Glomerular endothelial cell (primary cell): ENCODE measurements at places on chromosomes 16 and 17. TPM values are rescaled to one million over a fixed set of nuclear protein-coding genes. Genes with fewer than 3 reads are reported as not detected.

DNA sequence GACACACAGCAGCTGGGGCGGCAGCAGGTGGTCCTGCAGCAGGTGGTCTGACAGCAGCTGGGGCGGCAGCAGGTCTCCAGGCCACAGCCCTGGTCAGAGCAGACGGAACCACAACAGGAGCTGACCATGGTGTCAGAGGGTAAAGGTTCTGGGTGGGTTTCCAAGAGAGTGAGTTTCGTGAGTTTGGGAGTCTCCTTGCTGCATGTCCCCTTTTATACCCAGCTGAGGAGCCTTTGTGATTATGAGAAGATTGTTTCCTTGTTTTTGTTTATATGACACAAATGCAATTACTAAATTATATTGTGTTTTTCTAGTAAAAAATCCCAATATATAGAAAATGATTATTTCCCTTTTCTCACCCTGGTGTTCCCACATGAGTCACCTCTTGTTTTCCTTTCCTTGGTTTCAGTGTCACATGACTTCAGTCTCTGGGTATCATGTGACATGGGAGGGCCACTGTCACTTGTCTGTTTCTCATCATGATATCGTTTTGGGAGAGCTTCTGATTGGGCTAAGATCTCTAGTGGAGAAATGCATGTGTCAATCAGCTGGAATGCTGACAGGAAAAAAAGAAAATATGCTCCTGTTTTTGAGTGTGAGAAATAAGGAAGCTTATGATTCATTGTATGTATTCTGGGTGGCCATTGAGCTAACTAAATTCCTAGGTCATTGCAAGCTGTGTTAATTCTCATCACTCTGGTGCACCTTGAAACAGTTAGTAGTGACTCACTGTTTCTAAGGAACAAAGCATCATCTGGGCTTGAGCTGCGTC is at the start of gene KRTAP4-6:
Gene KRTAP4-6 (minus strand): TSS at position 185 of the 772 bp plus-strand sequence. CDS start 57 bp downstream, at position 128.
- DNase-seq: no peak

DNA sequence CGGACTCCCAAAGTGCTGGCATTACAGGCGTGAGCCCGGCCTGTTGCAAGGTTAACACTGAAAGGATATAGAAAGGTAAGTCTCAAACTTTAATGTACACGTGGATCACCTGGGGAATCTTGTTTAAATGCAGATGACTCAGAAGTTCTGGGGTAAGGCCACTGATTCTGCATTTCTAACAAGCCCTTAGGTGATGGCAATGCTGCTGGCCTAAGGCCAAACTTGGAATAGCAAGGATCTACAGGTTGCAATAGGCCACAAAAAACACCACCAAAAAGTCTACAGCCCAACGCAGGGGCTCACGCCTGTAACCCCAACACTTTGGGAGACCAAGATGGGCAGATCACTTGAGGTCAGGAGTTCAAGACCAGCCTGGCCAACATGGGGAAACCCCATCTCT is 4.2 kb downstream of the CMTM4 start:
- DNase-seq: no peak

FAAP100 gene
- total RNA-seq: 44.2 and 50.8 TPM in 2 replicates

DNA sequence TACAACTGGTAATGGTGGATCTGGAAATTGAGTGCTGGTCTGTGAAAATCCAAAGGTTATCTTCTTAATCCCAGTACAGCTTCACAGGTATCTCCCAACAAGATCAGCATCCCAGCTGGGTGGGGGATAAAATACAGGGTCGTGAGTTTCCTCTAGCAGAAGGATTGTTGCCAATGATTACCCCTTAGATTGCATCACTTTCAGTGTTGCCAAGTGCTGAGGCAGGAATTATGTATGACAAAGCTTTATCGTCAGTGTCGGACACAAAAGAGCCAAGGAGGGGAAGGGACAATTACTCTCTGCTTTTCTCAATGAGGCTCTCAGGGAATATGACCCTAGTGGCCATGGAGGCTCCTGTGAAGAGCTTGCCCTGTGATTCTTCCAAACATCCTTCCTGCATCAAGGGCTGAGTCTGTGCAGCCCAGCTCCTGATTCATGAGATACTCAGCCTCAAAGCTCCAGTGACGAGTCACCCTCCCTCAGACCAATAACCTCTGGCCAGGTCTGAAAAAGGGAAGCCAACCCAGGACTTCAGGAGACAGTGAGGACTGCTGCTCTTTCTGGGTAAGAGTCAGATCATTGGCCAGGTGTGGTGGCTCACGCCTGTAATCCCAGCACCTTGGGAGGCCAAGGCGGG is 15.0 kb downstream of the OR1F1 start:
- no peak for DNase-seq

HYDIN gene
- 0.29 TPM in 1 of 2 replicates, not detected in the other for total RNA-seq

- no peak for DNase-seq
Measured at GRCh38 chr17:50903604-50904517, 37.7 kb upstream of the TOB1 start.

DNA sequence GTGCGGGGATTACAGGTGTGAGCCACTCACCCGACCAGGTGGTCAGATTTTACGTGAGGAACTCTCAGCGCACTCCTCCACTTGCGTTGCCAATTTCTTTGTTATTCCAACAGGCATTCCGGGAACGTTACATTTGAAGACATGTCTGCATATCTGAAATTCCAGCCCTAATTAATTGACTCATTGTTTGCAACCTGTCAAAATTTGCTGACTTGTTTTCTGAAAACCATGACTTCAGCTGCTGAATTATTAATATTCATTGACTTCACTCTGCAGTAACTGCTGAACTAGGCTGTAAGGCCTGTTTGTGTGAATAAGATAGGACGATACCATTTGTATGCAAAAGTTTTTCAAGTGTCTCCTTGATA is 16.6 kb downstream of the G6PC1 start:
- no peak for DNase-seq

DNA sequence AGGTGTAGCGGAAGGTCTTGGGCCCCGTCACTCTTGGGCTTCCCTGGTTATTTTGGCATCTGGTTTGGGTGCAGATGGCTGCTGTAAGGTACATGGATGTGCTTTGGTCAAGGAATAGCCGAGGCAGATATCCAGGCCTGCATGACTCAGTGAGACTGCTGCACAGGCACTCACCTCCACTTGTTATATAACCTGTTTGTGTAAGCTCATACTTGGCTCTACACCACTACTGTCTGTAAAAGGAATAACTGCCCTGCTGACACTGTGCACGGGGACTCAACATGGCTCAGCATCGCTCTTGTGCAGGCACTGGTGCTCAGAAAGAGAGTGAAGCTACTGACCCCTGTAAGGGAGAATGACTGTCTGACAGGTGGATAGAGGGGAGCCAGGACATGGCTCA is 42.3 kb upstream of the ARL4D start:
- no peak for DNase-seq

DNA sequence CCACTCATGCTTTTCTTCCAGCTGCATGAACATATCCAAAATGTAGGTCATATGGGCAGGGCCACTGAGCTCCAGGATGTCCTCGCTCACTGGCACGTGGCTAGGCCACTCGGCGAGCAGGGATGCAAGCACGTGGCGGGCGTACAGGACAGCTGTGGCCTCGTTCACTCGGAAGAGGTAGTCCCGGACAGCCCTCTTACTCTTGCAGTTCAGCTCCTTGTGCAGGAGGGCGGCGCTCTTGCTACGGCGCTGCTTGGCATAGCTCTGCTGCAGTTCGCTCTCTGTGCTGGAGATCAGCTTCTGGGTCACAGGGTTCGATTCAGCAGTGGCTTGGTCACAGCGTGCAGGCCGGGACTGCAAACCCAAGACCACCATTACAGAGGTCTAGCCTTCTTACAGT is 53.1 kb upstream of the ATP2A3 start:
- no peak for DNase-seq

- DNase-seq: no peak
Measured at GRCh38 chr16:84331998-84332780, 36.1 kb upstream of the ATP2C2 start.

DNA sequence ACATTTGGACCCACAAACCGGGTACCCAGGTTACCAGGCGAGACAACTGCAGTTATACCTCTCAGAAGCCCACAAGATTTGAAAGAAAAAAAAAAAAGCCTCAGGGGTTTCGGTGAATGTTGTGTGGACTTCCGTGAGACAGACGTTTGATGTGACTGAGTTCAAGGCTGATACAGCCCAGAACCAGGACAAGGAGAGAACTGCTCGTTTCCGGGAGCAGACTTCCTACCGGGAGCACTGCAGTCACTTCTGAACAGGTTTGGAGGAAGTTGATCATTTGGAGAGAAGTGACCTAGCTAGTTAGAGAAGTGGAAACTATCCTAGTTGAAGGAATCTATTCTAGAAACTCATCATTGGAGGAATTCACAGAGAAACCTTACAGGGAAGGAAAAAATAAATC is 847 bp downstream of the CKLF start:
- no peak for DNase-seq

DNA sequence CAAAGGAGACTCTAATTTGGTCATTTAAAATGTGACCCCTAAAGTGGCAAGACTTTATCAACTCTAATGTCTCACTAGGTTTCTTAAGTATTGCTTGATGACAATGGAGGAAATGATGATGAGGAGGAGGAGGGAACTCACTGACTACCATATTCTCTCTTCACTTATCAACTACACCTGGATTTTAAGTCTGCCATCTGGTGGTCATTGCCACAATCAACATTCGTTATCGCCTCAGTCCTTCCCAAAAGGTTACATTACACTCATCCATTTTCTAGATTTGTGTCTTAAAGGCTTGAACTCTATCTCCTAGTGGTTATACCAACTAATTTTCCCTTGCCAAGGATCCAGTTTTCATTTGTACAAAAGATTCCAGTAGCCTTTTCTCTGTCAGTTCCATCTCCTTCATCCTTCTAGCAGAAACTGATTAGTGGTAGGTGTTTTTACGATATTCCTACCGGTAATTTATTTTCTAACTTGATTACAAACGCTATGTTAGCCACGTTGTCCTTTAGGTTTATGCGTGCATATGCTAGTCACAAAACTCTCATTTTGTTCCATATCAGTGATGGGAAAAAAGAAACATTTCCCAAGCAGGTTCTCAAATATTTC is 114.6 kb upstream of the NOG start:
- DNase-seq: no peak

BCO1 gene
- total RNA-seq: not detected in 2 replicates

MYL4 gene
- 1.1 and 1.8 TPM in 2 replicates for total RNA-seq

TEPSIN gene
- total RNA-seq: 30.2 and 53.8 TPM in 2 replicates

KCNJ2 gene
- total RNA-seq: 17.3 and 19.6 TPM in 2 replicates

G6PC1 gene
- total RNA-seq: not detected in 2 replicates

DNA sequence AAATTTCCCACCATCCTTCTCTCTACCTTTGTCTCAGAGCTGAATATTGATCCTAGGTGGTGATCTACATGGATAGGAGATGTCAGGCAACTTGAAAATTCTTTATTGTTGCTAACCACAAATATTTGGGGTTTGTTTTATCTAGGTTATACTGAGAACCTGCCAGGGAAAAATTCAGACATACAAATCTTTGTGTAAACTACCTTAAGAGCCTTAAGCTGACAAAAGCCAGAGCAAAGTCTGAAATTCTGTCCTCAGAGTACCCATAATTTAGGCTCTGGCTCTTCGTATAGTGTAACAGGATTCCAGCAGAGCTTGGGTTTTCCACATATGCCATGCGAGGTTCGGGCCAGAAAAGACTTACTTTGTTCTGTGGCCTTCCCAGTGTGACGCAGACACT is 406.7 kb upstream of the MAF start:
- DNase-seq: no peak

OR4D1 gene
- total RNA-seq: not detected in 2 replicates

CDYL2 gene
- 34.1 and 39.7 TPM in 2 replicates for total RNA-seq

DNA sequence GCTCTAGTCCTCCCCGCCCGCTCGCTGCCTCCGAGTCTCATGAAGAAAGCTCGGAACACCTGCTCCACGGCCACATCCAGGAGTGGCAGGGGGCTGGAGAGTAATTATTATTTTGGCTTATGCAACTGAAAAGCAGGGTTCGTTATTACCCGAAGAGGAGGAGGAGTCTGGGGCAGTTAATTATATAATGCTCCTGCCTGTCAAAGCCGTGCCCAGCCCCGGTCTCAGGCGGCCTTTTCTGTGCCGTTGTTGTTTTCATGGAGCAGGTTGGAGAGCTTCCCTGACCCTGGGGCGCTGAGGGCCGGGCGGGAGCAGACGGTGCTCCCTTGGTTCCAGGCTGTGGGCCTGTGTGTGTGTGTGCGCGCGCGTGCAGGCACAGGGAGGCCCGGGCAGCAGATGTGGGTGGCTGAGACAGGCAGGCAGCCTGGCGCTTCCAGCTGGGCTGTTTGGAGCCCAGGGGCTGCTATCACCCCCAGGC is 2.4 kb downstream of the JPH3 start:
- no peak for DNase-seq

KRT34 gene
- total RNA-seq: 0.35 TPM in 1 of 2 replicates, not detected in the other

- no peak for DNase-seq
Measured at GRCh38 chr16:69613378-69614154, 47.8 kb downstream of the NFAT5 start.

EIF3C gene
- 164 and 168 TPM in 2 replicates for total RNA-seq

DNA sequence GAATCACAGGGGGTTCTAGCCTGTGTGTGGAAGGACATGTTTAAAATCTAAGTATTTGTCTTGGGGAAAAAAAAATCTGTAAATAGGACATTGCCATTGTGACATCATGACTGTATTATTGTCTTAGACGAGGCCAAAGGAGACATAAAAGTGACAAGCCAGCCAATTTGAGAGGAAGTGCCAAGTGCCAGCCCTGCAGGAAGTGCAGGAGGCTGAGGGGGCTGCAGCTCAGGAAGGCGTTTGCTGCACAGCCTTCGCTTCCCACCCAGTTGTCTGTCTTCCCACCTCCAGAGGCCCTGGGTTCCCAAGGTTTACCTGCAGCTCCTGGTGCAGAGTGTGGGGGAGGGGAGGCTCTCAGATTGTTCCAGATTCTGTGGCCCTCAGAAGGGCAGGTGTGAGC is 1.3 kb downstream of the ADCY7 start:
- no peak for DNase-seq

DLX4 gene
- not detected in 2 replicates for total RNA-seq

- no peak for DNase-seq
Measured at GRCh38 chr16:46822270-46822669, 8.7 kb downstream of the C16orf87 start.

- no peak for DNase-seq
Measured at GRCh38 chr17:14760212-14760611, 459.3 kb downstream of the HS3ST3B1 start.

DNA sequence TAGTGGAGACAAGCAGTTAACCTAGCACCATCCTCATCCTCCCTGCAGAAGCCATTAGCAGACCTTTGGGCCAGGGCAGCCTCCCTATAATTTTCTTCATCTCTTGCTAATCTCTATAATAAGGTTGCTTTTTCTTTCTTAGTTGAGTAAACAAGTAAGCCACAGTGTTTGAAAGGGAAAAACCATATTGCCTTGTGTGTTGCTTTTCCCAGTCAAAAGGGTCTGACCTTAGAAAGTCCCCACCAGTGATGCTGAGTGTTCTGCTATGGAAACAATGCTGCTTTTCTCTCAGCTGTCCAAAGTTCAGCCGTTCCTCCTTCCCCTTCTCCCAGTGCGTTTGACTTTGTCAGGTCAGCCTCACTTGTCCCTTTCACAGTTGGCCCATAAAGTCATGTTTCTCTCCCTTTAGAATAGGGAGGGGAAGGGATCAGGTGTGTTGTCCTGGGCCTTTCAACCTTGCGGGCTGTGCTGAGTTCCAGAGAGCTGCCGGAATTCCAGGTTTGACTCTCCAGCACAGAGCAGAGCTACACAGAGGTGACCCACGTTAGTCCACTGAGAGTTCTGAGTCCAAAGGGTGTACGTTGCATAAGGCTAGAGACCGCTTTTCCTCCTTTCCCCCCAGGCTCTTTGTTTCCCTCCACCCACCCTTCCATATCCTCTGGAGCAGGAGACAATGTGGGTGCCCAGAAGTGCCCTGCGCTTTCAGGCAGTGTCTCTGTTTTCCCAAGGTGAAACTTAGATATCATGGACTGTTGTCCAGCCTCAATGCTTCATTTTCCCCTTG is 15.9 kb upstream of the CLEC18C start:
- DNase-seq: no peak
